CD4-positive, alpha-beta T cell treated with Interleukin-12 subunit alpha and Interleukin-12 subunit beta, for 1 hour (primary cell): ENCODE measurements at places on chromosomes 16 and 17.

DNA sequence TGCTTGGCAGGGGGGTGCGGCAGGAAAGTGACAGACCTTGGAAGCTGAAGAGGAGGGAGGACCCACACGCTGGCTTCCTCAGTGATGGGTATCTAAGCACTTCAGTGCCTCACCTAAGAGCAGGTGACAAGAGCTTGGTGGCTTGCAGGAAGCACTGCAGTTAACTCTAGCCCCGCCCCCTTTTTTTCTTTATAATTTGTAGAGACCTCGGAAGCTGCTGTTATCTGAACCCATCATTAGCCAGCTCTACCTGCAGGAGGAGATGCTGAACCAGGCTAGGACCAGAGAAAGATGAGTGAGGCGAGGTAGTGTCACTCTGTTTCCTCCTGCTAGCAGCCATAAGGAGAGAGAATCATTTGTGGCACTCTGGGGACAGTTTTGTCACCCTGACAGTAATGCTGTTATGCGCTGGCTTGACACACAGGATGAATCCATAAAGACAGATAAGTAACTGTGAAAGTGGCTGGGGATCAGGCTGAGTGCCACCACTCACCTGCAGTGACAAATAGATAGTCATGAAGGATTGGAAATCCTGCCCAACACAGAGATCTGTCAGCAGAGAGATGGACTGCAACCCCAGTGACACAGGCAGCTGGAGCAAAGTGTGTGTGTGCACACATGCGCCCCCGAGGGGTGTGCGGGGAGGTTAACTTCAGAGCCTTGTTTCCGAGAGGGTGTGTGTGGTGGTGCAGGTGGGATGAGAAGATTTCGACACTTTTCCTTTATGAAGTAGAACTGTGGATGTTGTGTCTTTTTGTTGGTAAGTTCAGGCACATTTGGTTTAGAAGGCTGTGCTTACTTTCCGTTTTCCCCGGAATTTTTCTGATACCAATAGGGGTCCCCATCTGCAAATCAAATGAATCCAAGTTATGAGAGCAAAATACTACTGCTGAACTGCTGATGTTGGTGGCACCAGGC, 224.0 kb downstream of the IRX3 start:
- DNase-seq = no peak

- DNase-seq = no peak
Observed at GRCh38 chr16:1175566-1176279, 22.8 kb downstream of the CACNA1H start.

- no peak for DNase-seq
Observed at GRCh38 chr16:82016263-82016662, 5.0 kb upstream of the SDR42E1 start.

DNA sequence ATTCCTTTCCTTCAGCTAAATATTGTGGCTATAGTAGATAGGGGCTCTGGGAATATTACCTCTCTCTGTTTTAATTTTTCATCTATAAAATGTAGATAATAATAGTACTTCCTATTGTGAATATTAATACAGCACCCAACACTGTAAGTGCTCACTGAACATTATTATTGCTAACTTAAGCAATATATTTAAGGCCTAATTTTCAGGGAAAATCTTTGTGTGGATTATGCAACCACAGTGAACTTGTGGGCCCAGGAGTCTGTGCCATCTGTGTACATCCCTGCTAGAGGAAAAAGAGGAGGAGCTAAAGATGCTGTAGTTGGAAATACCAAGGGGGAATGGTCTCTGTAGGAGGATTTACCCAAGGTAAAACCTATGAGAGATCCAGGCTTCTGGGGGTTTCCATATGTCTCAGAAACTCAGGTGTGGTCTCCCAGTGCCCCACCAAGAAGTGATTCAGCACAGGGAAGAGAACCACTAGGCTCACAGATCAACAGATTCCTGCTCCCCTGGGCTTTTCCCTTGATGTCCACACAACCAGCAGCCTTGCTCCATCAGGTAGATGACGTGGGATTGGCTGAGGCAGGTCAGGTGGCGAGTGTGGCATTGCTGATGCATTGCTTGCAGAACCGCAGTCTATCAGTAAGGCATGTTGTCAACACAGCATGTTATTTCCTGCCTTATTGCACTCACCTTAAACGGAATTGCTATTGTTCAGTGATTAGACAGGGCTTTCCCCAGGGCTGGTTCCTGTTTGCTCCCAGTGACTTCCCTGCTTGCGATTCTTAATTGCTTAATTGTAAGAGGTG, 1.6 kb upstream of the N4BP1 start:
- DNase-seq = peak; percentile 91

- no peak for DNase-seq
Observed at GRCh38 chr17:14454746-14455145, 153.9 kb downstream of the HS3ST3B1 start.

DNA sequence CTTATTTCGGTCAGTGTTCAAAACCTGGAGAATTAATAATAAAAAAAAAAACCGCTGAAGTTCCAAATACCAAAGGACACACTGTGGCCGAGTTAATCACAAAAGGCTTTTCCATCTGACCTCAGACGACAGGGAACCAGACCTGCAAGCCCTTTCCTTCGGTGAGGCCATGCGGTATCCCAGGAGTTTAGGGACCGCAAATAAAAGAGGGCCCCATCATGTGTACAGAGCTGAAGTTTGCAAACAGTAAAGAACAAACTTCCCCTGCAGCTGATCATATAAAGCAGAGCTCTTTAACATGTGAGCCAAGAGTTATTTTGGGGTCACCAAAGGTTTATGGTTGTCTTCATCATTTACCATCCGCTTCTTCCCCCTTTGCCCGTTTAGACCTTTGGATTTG, 33.0 kb upstream of the FOXJ1 start:
- DNase-seq = no peak

DNA sequence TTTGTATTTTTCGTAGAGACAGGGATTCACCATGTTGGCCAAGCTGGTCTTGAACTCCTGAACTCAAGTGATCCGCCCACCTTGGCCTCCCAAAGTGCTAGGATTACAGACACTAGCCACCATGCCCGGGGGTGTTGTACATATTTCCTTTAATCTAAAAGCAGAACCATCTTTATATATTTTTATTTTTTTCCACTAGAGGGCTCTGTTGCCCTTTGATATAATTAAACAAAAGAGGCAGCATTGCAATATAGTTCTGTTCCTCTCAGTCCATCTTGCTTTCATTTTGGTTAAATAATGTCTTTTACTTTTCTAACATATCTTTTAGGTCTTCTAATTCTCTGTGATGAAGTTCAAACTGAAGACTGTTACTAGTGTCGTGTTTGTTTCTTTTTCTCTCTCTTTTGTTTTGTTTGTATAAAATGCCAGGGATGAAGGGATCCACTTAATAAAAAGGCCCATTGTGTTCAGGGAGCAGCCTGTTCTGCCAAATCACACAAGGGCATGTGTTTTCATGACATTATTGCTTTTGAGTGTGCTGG, 23.4 kb downstream of the WWOX start:
- DNase-seq = peak; percentile 51

GRCh38 chr17:62705778-62706597, 78.5 kb downstream of the MRC2 start:
- no peak for DNase-seq

DNA sequence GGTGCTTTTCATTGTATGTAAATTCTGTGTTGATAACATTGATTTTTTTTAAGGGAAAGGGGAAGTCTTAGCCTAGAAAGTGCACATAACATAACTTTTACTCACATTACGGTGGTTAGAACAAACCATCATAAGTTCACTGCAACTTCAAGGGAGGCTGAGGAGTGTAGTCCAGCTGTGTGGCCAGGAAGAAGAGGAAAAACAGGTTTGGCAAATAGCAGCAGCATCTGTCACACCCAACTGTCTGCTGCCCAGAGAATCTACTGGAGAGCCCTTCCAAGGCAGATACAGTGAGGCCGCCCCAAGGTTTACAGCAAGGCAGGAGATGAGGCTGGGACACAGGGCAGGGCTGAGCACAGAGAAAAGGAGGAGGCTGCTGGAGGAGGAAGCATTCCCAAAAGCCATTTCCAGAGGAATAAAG, 60.6 kb downstream of the AIPL1 start:
- no peak for DNase-seq

DNA sequence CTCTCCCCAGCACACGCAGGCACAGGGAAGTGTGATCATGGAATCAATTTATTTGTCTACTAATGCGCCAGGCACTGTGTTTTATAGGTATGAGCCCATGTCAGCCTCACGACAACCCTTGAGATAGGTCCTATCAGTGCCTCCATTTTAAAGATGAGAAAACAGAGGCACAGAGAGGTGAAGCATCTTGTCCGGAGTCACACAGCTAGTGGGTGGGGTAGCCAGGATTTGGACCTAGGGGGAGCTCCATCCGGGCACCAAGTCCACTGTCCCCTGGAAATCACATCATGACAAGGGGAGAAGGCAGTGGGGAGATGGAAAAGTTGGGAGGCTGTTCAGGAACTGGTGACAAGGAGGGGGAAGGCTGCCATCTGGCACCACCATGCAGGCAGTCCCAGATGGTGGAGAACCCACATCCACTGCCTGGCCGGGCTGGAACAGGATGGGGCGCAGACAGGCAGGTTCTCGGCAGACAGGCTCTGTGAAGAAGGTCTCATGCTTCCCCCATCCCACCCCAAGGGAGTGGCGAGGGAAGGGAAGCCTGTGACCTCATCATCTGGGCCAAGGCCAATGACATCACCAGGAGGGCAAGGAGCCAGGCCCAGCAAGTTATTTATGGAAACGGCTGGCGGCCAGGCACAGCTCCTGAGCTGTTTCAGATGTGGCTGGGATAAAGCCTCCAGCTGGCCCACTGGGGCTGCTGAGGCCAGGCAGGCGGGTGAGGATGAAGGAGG, 126.0 kb upstream of the SDK2 start:
- no peak for DNase-seq

GRCh38 chr17:9105068-9105868, 84.0 kb downstream of the NTN1 start:
- no peak for DNase-seq

DNA sequence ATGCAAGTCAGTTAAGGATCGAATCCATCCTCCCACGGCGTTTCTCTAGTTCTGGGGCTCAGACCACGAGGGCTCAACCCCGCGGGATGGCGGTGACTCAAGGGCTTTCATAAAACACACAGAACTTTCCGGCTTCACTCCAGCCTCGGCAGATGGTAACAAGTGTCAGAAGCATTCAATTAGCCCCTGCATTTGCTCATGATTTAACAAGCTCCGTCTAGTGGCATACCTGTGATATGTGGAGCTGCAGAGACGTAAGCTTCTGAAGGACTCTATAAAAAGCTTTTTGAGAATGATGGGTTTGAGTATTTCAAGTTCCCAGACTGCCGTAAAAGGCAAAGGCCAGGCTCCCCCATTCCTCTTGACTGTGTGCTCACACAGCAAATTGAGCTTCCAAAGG, 91.3 kb upstream of the SEC14L1 start:
- DNase-seq = no peak

GRCh38 chr17:76940738-76941350, 72.6 kb downstream of the MGAT5B start:
- DNase-seq = no peak

GRCh38 chr16:67544329-67544841, 15.8 kb downstream of the RIPOR1 start:
- DNase-seq = no peak

GRCh38 chr17:17080181-17080631, 37.9 kb downstream of the MPRIP start:
- DNase-seq = no peak

DNA sequence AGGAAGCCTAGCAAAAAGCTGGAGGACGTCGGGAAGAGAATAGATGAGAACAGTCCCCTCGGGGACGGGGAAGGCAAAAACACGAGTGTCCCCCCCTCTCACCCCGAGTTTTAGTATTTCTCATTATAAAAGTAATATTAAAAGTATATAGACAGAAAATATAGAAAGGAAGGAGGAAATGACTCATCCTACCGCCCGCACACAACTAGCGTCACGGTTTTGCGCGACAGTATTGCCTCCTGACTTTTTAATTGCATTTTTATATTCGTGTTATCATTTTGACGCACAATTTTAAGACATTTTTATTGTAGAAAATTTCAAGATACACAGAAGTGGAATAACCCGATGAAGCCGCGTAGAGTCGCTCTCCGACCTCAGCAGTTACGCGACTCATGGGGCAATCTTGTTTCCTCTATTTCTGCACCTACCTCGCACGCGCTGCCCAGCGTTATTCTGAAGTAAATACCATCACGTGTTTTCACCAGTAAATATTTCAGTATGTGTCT, 652 bp upstream of the SLC25A19 start:
- peak; percentile 63 for DNase-seq
